ENCODE measurements at places on chromosomes 2 and 18.

- no peak for DNase-seq
These were observed 128.0 kb upstream of the MAP3K20 start for GRCh38 chr2:172947461-172948153.

- no peak for DNase-seq
These were observed 631.5 kb downstream of the SUCLG1 start for GRCh38 chr2:83827618-83828017.

GRCh38 chr18:35455926-35456763 is 41.6 kb downstream of the INO80C start:
- DNase-seq, result no peak

DNA sequence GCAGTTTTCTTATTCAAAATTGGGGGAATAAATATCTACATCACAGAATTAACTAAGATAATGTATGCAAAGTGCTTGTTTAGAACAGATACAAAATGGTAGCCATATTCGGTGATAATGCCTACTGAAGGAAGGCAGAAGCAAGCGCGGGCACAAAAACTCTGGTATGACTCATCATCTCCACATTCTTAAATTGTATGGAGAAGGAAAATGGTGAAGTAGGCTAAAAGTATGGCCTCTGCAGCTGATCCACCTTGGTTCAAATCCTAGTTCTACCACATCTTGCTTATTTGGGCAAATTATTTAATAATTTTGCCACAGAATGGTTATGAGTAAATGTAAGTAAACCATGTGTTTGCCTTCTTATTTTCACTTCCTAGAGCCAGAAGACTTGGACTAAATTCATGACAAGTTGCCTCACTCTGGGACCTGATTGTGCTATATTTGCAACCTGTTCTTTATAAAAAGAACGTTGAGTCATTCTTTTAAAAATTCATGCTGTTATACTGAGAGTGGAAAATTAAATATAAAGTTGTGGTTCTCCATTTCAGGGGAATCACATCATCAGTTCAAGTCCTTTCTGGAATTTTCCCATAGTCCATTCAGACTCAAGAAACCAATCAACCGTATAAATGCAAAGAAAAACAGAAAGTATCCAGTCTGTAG is 9.0 kb upstream of the CDK15 start:
- no peak for DNase-seq

GRCh38 chr2:120771111-120771780 is 35.6 kb downstream of the GLI2 start:
- no peak for DNase-seq

- DNase-seq, result no peak
These were observed 686.8 kb upstream of the ZEB2 start for GRCh38 chr2:145206496-145207281.

DNA sequence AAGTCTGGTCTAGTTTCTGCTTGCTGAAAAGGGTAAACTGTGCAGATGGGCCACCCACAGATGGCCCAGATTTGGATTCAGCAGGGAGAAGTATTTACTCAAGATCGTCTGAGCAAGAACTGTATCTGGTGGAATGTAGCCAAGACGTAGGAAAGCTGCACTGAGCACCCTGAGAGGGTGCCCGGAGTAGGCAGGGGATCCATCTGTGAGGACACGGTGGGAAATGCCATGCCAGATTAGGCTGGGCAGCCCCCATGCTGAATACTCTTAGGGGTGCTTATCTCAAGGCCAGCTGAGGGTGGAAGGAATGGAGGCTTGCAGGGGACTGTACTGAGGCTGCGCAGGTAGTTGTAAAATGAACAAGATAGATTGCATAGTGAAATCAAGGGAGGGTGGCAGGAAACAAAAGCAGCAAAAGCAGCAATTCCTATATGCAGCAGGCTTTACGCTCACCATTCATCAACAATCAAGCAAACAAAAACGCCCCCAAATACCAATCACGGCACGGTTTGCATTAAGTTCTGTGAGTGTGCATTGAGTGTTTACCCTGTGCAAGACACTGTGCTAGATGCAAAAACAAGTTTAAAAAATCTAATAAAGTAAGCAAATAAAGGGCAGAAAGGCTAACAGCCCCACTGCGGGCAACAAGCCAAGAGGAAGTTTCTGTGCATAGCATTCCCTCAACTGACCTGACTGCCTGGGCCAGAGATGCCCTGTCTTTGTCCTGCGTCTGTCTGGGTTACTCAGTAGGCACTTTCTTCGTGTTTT is 32.2 kb upstream of the LPIN2 start:
- no peak for DNase-seq

GRCh38 chr2:84458551-84459017 is 496 bp downstream of the SUCLG1 start:
- no peak for DNase-seq

DNA sequence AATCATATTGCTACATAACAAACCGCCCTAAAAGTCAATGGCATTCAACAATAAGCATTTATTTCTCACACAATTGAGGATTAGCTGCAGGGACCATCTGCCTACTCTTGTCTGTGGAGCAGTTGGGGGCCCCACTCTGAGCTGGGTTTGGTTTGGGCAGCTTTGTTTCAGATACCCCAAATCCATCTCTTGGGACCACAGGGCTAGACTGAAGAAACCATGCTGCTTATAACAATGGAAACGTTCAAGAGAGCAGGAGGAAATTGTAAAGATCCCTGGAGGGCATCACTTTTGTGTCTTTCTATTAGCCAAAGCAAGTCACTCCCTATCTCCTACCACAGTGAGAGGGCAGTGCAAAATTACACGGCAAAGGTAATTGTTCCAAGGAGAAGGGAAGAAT is 146.5 kb upstream of the MGAT5 start:
- DNase-seq, result no peak

- no peak for DNase-seq
These were observed 409.2 kb upstream of the HS6ST1 start for GRCh38 chr2:128727914-128728313.
